ENCODE measurements at places on chromosomes 5 and 9.

DNA sequence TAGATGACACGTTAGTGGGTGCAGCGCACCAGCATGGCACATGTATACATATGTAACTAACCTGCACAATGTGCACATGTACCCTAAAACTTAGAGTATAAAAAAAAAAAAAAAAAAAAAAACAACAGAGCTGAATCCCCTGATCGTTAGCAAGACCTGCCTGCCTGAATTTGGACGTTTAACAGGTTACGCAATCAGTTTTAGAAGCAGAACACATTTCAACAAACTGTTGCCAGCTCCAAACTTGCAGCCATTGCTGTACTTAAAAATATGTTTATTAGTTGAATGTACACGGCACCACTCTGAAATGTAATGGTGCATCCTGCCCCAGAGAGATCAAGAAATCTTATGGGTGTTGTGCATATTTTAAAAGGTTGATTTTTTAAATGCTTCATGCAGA lies 680.0 kb downstream of the TLE4 start:
- no peak for DNase-seq

DNA sequence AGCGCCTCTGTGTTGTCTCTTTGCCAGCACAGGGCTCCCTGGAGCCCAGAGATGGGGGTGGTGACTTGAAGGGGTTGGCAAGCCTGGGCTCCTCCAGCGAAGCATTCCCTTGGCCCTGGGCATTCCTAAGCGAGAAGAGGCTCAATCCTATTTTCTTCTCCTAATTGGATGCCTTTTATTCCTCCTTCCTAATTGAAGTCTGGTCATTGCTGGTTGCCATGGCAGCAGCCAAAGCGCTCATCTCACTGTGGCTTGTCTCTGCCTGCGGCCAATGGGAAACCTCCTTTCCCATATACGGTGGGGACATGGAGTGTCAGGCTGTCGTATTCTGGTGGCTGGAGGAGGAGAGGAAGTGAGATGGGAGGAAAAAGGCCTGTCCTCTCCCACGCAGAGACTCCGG lies 52.3 kb upstream of the RARS1 start:
- no peak for DNase-seq

DNA sequence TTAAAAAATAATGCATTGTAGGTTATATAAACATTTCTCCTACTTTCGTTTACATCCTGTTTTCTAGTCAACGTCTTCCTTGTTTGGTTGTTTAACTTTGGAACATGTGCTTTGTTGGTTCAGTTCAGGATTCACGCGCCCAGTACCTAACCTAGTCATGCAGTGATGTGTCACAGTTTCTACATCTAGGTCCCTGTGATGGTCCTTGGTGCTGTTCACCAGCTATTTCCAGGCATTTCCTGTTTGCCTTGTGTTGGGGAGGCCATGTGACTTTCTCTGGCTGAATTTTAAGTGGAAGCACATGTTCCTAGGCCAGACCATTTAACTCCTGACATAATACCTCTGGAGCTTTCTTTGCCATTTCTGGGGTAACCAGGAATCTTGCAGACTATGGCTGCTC lies 292.3 kb downstream of the SMARCA2 start:
- DNase-seq: no peak

GRCh38 chr5:111742177-111742994 lies 14.6 kb downstream of the NREP start:
- DNase-seq: no peak

GRCh38 chr9:108634672-108635462 lies 220.9 kb downstream of the ACTL7B start:
- no peak for DNase-seq

- DNase-seq: no peak
These were observed 363.4 kb upstream of the SLC24A2 start for GRCh38 chr9:20152151-20152725.

DNA sequence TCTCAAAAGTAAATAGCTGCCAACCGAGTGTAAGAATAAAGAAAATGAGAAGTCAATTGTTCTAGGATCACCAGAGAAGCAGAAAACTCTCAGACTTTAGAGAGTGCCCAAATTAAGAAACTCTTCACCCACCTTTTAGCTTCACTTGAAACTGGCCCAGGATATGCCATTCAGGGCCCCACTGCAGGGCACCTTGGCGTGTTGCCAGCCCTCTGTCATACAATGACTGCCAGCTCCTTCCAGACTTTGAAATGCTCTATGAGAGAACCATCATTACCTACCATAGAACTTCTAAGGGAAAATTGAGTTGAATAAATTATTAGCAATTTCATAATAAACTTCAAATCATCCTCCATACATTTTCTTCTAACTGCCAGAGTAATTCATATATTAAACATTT lies 240.5 kb downstream of the CETN3 start:
- no peak for DNase-seq

DNA sequence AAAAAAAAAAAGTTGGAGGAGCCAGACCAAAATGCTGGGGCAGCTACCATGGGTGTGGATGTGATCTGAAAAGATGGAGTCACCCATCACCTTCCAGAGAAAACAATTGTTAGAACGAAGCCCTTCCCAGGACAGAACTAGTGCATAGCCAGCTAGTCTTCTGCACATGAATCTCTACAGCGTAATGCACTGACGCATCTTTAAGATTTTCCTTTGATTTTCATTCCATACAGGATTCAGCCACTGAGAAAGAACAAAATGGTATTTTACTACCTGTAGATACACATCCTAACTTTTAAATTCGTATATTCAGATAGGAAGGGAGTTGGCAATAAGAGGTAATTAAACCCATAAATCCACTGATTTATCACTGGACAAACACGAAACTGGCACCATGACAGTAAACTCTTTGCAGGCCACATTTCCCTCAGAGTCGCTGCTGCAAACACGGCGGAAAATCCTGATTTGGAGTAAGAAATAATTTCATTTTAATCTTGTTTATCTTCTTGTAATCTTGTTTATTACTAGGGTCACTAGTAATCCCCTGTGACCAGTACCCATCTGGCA lies 206.6 kb downstream of the SPOCK1 start:
- no peak for DNase-seq

DNA sequence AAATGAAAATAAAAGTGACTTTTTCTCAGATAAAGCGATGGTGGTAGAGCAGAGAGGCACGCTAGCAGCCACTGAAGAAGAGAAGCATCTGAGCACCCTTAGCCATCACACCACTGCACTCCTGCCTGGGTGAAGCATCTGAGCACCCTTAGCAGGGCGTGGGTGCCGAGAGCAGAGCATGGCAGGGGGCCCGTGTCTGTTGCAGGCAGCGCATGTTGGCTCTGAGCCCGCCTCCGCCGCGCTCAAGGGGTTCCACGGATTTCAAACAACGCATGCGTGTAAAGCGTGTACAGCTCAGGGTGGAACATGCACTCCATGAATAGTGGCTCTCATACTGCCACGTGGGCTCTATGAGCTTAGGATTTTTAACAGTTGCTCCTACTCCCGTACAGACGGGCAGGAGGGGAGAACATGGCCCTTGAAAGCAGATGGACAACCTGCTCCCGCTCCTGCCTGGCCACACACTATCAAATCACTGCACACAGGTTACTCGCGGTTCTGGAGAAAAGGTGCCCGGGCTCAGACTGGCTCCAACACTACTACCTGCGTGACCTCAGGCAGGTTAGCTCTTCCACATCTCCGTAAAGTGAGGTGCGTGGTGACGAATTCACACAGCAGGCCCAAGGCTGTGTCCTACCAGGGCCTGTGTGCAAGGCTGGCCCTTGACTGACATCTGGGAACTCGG lies 12.1 kb downstream of the LRRC14B start:
- no peak for DNase-seq

GRCh38 chr9:69815313-69815712 lies 5.3 kb upstream of the CFAP95 start:
- DNase-seq: no peak

DNA sequence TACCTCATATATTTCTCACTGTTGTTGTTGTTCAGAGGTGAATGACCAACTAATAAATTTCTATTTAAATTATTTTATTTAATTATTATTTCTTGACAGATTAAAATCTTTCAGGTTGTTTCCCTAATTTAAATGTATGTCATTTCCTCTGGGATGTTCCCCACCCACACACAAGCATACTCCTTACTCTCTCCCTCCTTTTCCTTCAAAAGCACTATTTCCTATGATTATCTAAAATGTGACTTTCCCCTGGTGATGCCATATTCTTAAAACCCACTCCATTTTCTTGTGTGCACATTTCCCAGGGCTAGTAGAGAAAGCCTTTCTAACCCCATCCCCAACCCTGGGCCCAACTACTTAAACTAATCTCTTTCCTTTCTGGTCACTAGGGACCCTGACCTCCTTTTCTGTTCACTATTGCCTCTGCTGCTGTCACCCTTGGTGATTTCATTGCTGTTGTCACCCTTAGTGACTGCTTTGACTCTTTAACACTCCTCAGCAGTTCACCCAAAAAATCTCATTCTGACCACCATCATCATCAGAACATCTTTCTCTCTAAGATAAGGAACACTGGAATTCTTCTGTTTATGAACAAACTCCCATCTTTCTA lies 16.8 kb downstream of the IL33 start:
- DNase-seq: no peak

DNA sequence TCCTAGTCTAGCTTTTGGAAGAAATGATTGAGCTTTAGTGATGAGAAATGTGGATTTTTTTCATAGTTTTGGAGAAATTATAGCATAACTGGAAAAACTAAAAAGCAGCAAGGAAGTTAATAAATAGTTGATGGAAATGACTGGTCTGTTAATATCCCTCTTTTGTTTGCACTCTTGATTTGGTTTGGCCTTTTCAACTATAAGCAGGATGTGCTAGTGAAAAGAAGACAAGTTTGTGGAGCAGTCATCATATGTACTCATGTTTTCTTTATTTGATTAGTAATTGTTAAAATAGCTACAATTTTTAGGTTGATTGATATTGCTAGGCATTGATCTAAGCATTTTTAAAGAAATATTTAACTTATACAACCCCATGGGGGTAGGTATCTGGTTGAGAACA lies 374.7 kb downstream of the TAF11L14 start:
- DNase-seq: no peak

DNA sequence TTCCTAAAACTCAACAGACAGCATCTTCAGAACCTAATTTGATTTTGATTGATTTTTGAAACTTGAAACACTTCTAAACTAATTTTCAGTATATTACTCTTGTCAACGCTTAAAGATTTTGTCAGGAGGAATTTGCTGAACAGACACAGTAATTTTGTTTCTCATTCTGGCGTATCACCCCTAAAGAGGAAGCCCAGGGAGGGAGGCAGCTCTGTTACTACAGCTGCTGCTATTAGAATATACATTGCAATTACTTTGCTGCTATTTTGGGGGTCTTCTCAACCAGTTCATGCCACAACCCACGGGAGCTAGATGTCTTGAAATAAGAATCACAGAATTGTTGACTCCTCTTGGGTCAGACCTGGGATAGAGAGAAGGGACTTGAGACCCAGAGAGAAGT lies 122.6 kb downstream of the TLR4 start:
- DNase-seq: no peak

- DNase-seq: no peak
These were observed 517 bp downstream of the KCNN2 start for GRCh38 chr5:114362197-114362976.

DNA sequence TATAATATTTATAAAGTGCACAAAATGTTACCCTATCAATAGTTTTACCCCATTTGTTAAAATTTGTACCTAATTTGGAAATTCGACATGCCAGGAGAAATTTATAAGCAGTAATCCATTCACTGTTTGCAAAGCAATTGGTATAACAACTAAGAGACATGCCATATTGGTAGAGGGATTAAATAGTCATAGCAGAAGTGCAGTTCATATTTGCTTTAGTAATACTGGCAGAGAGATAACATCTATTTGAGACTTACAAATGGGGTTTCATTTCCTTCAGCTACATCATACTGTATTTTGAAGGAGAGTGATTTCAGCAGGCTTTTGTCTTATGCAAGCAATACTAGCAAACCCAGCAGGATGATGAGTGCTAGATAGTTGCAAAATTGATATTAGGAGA lies 610.4 kb upstream of the CDH10 start:
- DNase-seq: no peak

DNA sequence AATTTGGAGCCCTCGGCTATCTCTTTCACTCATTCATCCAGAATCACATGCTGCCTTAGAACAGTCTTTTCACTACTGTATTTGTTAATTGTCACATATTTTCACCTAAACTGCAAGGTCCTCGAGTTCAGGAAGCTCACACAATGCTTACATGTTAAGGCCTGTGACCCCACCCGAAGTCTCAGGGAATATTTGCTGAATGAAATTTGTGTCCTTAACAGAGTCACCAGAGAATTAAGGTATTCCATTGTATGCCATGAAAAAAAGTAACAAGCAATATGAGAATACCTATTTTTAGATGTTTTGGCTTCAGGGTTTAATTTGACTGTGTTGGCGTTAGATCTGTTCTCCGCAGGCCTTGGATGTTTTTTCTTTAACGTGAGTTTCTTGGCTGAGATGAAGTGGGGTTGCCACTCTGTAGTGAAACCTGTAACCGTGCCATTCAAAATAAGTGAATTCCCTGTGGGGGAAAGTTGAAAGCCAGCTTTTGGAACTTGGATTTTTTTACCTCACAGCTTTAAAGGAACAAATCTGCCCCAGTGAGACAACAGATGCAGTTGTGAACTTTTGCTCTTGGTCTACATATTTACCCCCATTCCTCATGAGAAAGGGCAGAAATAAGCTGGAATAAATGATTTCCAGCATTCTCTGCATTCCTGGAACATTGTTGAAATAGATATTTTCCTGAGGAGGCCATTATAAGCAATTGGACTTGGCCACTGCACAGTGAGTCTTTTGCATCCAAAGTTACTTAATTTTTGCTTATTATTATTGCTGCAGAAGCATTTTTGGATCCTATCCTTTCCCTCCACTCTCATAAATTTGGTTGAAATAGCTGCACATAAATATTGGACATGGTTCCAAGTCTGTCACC lies 35.9 kb upstream of the FBP1 start:
- DNase-seq: no peak

- no peak for DNase-seq
These were observed 56.8 kb downstream of the LIX1 start for GRCh38 chr5:97085459-97086181.

DNA sequence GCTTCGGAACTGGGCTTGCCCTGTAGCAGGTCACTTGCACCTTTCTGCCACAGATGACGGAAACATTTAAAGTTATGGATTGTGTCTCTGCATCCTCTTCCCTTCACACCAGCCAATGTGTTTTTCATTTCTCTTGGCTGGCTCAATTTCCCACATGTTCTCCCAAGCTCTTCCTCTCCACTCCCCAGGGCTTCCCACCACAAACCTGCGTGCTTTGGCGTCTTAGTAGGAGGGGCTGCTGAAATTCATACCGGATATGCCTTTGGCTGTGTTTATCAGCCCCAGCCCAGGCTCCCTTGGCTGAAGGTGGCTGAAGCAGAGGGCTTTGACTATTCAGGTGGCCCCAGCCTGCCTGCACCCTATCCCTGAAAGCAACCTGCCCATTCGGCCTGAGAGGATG lies 32.1 kb downstream of the ADRB2 start:
- no peak for DNase-seq

- DNase-seq: no peak
These were observed 116.0 kb downstream of the AUH start for GRCh38 chr9:91245431-91246313.

GRCh38 chr9:36864491-36865410 lies 169.3 kb downstream of the PAX5 start:
- DNase-seq: no peak

All from activated B cell treated with CpG ODN at 0.5 μM for 24 hours (primary cell).